ENCODE measurements at places on chromosomes 7 and 10.
A peak's percentile ranks its signal among the peaks of the same experiment; 100 is the strongest.

DNA sequence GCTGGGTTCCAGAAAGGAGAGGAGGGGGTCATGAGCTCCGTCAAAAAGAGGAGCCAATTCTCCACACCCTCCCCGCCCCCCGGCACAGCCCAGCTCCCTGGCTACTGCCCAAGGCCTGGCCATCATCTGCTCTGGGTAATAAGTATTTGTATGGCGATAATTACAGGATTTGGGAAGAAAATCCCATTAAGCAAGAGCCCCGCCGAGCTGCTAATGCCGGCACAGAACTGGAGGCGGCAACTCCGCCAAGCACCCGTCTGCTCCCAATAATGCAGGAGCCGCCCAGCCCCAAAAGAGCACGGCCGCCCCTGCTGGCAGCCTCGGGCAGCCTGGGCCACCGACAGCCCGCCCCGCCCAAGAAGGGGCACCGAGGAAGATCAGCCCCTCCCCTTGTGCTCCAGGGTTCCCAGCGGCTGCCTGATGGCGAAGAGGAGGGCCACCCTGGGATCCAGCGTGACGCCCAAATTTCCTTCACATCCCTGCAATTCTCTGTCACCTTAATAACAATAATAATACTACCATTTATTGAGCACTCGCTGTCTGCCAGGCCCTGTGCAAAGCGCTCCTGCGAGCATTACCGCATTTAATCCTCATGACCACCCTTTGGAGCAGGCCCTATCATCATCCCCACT lies 5.9 kb downstream of the SLIT1 start:
- DNase-seq = no peak

DNA sequence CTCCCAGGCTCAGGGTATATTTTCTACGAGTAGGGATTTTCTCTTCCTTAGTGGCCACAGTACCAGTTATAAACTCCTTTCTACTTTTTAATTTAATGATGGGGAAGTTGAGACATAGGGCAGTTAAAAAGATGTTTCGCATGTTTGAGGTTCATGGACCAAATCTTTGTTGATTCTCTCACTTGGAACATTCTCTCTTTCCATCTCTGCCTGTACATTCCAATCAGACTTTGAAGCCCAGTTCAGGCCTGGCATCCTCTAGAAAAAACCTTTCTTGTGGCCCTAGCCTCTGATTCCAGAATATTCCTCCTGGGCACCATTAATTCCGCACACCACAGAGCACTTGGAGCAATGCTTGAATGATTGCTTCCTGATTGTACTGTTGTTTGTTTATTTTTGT lies 18.5 kb downstream of the SLC13A4 start:
- no peak for DNase-seq

GRCh38 chr10:98405422-98405821 lies 9.6 kb downstream of the PYROXD2 start:
- no peak for DNase-seq

- no peak for DNase-seq
Observed at GRCh38 chr7:50203521-50203920, 101.0 kb upstream of the IKZF1 start.

DNA sequence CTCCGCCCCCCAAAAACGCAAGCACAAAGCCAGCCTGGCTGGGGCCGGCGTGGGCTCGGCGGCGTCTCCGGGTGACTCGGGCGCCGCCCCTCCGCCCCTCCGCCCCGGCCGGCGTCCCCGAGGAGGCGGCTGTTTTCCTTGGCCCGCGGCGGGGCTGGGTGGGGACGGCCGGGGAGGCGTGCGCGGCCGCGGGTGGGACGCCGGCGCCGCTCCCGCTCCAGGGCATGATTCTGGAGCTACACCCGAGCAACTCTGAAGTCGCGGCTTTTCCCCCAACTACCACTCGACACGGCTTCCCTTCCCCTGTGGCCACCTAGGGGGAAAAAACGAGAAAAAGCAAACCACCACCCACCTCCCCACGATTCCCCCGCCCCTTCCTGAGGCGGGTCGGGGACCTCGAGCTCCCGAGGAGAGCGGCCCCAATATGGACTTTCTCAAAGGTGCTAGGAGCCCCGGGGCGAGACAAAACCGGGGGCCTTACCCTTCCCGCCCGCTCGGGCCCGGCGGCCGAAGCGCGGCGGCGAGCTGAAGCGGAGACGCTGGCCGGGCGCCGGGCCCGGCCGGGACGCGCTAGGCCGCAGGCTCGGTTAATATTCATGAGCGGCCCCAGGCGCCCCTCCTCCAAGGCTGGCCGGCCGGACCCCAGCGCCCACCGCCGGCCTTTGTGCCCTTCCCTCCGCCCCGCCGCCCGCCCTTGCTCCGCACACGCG lies 856 bp downstream of the ARHGAP21 start:
- DNase-seq = peak; percentile 24

DNA sequence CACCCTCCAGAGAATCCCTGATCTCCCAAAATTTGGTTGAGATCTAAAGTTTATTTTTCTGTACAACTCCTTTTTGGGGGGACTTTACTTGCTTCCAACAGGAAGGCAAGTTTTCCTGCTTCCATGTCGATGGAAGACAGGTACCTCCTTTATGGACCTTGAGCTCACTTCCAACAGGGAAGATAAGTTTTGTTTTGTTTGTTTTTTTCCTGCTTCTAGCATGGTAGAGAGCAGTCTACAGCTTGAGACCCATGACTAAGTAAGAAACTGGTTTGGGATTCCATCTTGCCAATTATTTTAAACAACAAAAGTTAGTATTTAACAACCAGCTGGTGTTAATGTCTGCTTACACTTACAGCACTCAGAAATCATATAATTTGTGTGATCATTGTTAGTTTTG lies 74.4 kb downstream of the ST8SIA6 start:
- DNase-seq = no peak

GRCh38 chr10:92384741-92385140 lies 93.8 kb downstream of the MARCHF5 start:
- no peak for DNase-seq

GRCh38 chr7:49644396-49645166 lies 128.9 kb upstream of the VWC2 start:
- DNase-seq = no peak

DNA sequence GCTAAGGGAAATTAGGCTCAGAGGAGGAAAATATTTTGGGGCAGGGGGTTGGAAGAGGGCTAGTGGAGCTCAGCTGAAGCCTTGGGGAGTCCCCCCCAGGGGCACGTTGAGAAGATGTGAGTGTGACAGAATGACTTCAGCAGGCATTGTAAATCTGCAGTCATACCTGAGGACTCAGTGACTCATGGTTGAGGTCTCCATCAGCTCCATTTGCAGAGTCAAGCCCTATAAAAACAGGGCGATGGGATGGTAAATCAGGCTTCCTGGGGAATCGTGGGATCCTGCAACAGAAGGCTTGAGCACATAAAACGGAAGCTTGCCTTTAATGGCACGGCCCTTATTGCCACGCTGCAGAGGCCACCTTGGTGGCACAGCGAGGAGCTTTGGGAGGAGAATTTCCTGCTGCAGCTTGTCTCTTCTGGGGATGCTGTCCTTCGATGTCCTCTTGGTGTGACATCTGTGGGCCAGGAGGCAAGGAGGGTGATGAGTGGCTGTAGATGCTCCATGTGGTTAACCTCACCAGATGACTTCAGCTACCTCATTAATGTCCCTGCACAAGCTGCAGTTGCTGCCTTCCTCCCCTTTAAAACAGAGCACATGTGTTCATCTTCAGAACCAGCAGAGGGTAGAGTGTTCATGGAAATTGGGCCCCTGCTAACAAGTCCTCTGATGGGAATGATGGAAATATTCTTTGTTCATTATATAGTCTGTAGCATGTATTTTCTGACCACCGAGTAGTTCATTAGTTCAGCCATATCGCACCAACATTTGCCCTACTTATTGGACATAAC lies 285.9 kb downstream of the LRMDA start:
- no peak for DNase-seq

GRCh38 chr7:70738151-70738885 lies 393.6 kb upstream of the GALNT17 start:
- no peak for DNase-seq

GRCh38 chr7:99013266-99014112 lies 130.4 kb downstream of the SMURF1 start:
- no peak for DNase-seq

- DNase-seq = no peak
Observed at GRCh38 chr10:9227679-9228365, 1173.3 kb downstream of the GATA3 start.

GRCh38 chr10:43801140-43801539 lies 152.5 kb upstream of the ZNF32 start:
- no peak for DNase-seq

DNA sequence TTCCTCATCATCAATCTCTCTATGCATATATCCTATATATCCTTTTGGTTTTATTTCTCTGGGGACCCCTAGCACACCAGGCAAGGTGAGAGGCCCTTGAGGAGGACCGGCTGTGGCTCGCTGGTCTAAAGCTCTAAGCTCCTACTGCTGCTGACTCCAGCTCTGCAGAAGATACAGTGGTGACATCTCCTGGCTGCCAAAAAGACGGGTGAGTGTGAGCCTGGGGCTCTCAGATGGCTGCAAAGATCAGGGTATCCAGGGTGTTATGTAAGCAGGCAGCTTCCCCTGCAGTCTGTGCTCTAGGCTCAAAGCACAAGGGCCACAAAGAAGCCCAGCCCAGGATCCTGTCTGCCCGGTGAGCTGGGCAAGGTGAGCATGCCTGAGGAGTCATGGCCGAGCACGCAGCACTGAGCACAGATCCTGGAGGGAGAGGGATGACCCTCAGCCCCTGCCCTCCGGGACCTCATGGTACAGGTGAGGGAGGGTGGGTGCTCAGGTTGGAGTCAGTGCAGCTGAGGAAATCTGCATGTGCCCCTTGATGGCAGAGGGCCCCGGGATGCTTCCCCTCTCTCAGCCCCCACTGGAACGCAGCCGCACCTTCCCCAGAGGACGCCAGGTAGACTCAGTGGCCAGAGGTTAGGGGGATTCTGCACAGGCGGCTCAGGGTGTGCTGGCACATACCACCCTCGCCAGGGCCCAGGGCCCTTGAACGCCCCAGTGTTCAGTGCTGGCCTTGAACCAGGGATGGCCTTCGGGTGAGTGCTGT lies 95.4 kb upstream of the INSIG1 start:
- DNase-seq = no peak

- DNase-seq = no peak
Observed at GRCh38 chr7:43037531-43037930, 74.9 kb upstream of the HECW1 start.

GRCh38 chr10:61918140-61918539 lies 16.6 kb downstream of the ARID5B start:
- DNase-seq = no peak

DNA sequence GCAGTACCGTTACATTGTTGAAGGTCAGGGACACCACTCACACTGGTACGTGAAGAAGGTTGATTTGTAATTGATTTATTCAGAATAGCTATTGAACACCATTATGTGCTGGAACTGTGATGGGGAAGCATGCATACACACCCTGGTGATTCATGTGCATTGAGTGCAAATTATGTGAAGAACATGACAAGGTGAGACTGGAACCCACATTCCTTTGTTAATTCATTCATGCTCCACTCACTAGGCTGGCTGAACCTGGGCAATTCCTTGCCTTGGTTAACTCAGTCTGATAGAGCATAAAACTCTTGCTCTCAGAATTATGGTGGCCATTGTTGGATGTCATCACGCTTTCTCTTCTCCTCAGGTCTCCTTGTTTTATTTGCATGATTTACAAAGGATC lies 67.3 kb upstream of the TPK1 start:
- no peak for DNase-seq

DNA sequence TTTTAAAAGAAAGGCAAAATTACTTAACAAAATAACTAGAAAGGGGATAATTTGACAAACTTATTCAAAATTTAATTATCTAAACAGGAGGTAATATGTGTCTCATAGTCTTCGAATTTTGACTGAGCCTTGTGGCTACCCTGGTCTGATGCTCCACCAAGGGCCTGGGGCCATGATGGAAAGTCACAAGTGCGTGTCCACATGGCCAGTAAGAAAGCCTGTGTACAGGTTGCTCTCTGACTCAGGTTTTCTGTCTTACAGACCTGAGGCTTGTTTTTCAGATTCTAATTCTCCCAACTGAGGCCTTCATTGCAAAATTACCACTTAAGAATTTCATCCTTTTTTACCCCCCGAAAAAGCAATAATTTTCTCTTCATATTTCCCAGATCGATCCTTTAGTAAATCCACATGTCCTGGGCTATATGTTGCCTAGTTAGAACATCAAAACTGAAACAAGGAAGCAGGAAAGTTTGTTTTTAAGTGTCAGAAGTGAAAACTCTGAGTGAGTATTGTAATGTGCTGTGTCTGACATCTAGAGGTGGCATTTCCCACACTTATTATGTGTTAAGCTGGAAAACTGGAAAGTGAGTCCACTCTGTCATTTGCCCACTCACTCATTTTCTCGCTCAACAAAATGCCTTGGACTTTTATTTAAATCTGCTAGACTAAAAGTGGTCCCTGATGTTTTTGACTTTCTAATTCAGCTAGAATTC lies 10.0 kb downstream of the CYP3A43 start:
- DNase-seq = no peak

DNA sequence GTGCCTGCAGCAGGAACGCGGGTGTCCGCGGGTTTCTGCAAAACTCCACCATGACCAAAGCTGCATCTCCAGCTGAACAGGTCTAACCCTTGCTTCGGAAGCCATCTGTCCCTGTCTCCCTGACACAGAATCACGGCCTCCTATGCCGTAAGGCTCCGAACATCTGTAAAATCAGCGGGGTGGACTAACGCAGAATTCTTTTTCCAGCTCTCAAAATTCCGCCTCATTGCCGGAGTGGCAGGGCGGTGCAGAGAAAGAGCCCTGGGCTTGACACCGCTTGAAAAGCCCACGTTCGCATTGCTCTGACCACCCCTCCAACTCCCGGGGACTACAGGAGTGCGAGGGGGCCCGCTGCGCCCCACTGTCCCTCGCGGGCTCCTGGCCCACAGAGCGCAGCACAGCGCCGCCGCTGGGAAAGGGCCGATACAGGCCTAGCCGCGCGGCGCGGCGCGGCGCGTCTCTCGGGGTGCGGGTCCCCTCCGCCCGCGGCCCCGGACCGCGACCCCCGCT lies 409 bp downstream of the DNMBP start:
- no peak for DNase-seq

DNA sequence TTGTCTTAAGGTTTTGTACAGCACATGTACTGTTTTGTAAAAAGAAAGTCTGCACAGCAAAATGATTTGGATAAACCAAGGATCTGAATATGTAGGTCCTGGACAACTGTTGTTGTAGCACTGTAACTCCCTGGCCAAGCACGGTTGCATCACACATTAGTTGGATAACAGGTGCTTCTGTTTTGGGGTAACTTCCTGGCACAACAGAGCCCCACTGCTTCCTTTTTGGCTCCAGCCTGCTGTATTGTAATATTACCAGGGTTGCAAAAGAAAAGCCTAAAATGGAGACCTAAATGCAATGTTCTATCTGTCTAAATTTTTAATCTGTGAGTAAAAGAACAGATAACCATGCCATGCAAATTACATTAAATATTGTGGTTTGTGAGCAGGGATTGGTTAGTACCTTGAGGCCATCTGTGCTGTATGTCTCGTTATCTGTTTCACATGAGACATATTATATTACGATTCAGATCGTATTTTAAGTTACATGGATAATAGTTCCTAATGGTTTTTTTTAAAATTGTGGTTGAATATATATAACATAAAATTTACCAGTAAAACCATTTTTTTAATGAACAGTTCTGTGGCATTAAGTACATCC lies 27.5 kb upstream of the WAC start:
- DNase-seq = no peak

Data from stimulated activated CD8-positive, alpha-beta memory T cell treated with anti-CD3 and anti-CD28 coated beads, Interleukin-15, amount 100 ng/mL, for 48 hours (primary cell).